ENCODE measurements at places on chromosomes 5 and 9.

DNA sequence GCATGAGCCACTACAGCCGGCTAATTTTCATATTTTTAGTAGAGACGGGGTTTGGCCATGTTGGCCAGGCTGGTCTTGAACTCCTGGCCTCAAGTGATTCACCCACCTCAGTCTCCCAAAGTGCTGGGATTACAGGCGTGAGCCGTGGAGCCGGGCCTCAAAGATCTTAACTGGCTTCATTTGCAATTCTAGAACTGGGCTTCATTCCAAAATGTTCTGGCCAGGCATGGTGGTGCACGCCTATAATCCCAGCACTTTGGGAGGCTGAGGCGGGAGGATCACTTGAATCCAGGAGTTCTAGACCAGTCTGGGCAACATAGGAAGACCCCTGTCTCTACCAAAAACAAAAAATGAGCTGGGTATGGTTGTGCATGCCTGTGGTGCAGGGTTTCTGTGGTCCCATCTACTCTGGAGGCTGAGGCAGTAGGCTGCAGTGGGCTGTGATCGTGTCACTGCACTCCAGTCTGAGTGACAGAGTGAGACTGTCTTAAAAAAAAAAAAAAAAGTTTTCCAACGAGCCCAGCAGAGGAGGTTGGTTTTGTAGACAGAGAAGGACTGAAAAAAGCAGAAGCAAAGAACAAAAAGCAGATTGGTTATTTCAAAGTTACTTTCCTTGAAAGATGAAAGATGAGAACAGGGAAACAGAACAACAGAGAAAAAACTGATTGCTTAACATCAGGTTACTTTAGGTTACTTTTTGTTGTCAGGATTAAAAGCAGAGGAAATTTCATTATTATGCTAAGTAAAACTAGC, 78.2 kb downstream of the ANKRD55 start:
- no peak for DNase-seq

GRCh38 chr9:134356496-134357470, 30.5 kb downstream of the RXRA start:
- DNase-seq: no peak

GRCh38 chr5:149794487-149794971, 64.4 kb downstream of the PPARGC1B start:
- DNase-seq: no peak

DNA sequence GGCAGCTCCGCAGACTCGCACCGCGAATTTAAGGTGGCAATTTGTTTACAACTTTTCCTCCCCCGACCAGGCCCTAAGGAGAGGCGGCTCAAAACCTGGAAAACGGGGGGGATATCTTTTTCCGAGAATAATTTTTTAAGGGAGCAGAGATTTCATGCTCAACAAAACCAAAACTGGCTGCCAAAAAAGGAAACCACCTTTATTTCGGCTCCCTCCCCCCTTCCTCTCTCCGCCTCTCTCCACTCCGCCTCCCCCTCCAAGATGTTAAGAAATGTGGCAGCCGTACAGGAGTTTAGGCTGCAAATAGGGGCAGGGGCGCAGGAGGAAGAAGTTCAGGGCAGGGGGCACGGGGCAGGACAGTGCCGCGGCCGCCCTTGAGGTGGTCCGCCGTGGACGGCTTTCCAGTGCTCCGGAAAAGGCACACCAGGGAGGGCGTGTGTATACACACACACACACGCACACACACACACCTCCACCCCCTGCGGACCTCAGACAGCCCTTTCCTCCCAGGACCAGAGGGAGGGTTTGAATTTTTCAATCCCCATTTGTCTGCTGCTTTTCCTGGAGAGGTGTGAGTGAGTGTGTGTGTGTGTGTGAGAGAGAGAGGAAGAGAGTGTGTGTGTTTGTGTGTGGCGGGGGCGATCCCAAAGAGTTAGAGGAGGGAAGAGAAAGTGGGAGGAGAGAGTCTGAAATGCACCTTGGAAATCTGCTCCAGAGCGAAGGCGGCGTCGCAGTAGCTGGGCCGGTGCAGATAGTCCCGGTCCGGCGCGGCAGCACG, 9.1 kb downstream of the PTCH1 start:
- DNase-seq: peak; percentile 38

- DNase-seq: peak; percentile 78
Measured at GRCh38 chr5:12292610-12293204, 388.5 kb upstream of the CTNND2 start.

DNA sequence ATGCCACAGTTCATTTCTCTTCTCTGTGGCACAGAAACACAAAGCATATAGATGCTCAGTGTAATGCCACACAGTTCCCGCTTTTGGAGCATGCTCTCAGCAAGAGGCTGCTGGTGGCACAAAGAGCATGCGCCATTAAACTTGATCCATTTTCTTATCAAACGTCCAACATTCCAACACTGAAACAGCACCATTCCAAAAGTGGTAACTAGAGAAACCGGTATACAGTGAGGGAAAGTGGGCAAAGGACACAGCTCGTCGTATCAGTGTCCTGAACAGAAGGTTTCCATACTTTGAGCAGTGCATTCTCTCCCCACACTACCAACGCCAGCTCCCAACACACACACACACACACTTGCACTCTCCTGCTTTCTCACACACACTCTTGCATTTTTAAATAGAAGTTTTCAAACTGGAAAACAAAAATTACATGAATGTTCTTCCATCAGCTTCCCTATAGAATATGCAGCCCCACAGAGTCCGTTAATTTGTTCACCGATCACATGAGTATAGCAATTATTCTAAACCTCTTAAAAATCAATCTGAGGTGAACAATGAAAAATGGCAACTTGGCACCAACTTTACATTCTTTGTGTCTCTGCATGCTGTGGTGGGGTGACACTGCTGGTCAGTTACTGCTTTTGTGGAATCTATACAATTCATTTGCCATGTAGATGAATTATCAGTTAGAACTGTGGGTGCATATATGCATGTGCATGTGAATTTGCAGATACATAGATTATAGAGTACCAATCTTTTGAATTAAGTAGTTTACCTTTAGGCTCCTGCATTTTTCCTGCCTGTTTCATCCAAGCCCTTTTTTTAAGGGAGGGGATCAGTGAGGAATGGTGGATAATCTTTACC, 5.7 kb downstream of the NFIB start:
- DNase-seq: no peak

GRCh38 chr9:26243029-26243697, 564.9 kb upstream of the TUSC1 start:
- DNase-seq: no peak

GRCh38 chr5:168613396-168613795, 34.2 kb upstream of the PANK3 start:
- DNase-seq: no peak

DNA sequence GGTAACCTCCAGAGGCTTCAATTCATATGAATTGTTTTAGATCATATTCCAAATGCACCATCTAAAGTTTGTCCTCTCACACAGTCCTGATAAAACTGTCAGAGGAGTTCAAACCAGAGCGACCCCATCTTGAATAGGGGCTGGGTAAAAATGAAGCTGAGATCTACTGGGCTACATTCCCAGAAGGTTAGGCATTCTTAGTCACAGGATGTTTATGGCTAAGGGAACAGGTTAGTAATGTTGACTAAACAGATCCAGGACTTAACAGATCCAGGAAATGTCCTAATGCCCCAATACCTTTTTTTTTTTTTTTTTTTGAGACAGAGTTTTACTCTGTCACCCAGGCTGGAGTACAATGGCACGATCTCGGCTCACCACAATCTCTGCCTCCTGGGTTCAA, 192.6 kb upstream of the PRDM9 start:
- no peak for DNase-seq
